ENCODE measurements at places on chromosomes 5 and 9.

DNA sequence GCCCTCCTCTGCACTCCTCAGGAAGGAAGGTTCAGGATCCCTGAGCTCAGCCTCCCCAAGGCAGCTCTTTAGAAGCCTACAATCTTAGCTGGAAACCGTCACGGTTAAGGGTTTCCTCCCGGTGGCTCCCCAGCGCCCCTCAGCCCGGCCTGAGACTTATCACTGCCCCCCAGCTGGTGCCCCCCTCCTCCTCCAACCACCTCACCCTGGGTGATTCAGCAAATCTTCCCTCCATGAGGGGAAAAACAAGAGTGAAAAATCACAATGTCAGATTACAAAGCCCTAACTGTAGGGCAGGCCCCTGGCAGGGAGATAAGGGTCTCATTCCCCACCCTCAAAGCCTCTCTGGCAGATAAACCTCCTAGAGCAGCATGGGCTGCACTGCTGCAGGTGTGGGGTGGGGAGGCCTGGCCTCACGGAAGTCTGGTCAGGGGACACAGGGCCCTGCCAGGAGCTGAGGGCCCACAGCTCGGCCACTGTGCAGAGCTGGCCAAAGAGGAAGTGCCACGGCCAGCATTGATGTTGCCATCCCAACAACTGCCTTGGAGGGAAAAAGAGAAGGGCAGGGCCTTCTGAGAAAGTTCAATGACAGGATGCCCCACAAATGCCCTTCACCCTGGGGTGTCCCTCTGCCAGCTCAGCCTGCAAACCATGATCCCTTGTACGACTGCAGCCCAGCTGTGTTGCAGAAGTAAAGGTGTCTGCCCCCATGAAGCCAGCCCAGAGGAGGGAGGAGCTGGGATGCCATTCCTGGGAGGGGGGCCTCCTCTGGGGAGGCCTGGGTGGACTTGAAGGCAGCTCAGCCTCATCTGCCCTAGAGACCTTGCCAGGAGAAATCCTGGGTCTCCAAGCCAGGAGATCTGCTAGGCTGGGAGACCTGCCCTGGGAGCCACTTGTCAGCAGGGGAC, 25.9 kb downstream of the GFI1B start:
- DNase-seq = no peak

- no peak for DNase-seq
Observed at GRCh38 chr5:54593779-54594178, 76.2 kb downstream of the SNX18 start.

- DNase-seq = no peak
Observed at GRCh38 chr9:16105168-16106020, 552.6 kb downstream of the CCDC171 start.

- DNase-seq = no peak
Observed at GRCh38 chr5:40277161-40277906, 402.4 kb upstream of the PTGER4 start.

DNA sequence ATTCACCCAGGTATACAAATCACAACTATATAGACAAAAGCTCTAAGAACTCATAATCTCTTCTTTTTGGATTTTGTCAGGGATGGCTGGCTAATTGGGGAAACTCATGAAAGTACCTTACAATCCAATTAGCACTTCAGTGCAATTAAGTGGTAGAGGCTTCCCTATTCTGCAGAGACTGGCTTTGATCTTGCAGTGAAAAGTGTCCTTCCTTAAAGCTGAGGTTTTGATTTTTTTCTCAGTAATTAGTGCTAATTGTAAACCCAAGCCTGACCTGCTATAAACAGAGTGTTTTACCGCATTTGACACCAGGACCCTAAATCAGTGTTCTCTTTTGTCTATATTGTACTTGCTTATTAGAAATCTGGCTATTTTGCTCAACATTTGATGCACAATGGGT, 294.0 kb upstream of the EFNA5 start:
- DNase-seq = no peak

GRCh38 chr9:9585920-9586319, 1026.9 kb downstream of the PTPRD start:
- no peak for DNase-seq

DNA sequence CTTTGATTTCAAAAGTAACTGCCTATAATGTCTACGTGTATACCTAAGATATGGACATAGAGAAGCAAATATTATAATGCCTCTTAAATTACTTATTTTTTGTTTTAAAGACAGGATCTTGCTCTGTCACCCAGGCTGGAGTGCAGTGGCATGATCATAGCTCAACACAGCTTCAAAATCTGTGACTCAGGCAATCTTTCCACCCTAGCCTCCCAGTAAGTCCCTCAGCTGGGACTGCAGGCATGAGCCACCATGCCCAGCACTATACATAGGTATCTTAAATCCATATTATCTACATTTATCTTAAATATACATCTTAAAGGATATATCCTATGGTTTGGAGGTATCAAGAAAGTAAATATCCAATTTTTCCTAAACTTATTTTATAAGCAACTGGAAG, 261.2 kb downstream of the ARL15 start:
- no peak for DNase-seq

DNA sequence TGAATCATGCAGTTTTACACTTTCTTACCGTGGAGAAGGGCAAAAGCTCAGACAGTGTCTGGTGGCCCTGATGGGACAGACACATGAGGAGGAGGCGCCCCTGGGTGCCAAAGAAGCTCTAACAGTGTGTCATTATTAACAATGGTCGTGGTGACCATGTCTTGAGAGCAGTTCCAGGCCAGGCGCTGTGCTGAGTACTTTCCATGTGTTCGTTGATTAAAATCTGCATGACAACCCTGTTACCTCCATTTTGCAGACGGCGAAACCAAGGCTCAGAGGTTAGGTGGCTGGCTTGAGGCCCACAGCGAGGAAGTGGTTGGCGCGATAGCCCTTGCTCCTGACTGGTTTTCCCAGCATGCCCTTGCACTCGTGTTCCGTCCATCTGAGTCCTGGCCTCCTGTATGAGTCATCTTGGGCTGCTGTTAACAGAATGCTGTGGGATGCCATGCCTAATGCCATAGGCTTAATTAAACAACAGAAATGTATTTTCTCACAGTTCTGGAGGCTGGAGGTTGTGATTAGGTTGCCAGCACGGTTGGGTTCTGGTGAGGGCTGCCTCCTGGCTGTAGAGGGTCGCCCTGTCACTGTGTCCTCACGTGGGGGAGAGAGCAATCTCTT, 92.0 kb downstream of the AMBP start:
- no peak for DNase-seq

GRCh38 chr5:40410964-40411635, 268.6 kb upstream of the PTGER4 start:
- DNase-seq = no peak

- no peak for DNase-seq
Observed at GRCh38 chr5:97907646-97908400, 724.8 kb upstream of the RIOK2 start.

DNA sequence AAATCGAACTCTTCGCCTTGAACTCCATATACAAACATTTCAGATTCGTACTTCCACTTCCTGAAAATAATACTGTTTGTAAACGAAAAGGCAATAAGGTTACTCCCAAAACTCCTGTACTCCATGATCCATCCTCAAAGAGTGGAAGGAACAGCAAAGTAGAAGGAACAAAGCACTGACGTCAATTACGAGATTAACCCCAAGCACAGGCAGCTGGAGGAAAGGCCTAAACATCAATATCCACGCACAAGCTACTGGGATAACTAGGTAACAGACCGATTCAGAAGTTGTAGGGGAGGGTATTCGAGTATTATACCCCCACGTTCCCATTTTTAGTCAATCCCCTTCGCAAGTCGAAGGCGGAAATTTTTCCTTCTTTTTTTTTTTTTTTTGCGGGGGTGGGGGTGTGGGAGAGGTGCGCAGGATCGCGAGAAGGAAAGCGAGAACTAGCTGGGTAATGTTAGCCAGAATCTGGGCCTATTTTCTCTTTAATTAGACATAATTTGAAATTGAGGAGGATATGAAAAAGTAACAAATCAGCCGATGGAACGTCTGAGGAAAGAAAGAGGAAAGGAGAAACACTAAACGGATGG, 909 bp downstream of the AFF4 start:
- no peak for DNase-seq

GRCh38 chr9:86652736-86653135, 294.6 kb downstream of the GAS1 start:
- DNase-seq = no peak

DNA sequence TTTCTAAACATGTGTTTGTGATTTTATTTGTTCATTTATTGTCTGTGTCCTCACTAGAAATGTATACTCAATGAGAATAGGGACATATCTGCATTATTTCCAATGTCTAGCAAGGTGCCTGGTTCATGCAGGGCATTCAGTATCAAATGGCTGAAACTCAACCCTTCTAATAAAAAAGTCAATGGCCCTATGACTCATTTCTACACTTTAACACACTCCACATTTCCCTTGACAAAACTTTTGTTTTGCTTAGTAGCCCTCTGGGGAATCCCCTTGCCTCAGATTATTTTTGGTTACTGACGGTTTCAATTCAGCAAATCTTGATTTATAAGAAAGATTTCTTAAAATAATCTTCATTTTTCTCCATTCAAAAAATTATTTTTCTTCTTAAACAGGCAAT, 206.0 kb upstream of the DMRTA1 start:
- DNase-seq = no peak

GRCh38 chr9:36551910-36552309, 20.8 kb upstream of the MELK start:
- DNase-seq = no peak

DNA sequence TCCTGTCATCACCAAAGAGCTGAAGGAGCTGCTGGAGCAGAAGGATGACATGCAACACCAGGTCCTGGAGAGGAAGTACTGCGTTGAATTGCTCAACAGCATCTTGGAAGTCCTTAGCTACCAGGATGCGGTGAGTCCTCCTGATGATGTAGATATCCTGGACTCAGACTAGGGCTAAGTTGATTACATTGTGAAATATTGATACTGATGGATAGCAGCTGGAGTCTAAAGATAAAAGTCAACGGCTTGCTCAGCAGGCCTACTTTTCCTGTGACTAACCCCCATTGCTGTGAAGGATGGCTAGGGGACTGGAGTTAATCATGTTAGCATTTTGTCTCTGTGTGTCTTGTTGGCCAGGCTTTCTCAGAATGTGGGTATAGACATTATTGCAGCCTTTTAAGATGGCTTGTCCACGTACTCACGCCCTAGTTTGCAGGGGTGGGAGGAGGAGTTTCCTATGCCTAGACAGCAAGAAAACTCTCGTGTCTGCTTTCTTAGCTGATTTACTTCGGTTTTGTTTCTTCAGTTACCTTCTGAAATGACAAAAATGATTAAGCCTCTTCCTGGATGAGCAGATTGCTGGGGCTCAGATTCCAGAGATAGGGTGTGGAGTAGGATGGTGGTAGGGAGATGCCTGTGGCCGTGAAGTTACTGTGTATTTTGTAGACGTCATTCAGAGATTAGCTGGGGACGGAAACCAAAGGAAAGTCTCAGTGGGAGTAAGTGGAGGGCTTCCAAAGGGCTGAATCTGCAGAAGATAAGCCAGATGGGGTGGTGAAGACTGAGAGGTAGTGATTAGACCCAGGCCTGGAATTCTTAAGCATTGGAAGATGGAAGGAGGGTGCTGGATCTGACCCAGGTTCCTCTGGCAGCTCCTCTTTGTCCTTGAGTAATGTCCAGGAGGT, 166.3 kb downstream of the DOCK2 start:
- DNase-seq = no peak

- no peak for DNase-seq
Observed at GRCh38 chr9:134811673-134812342, 68.8 kb upstream of the FCN2 start.

GRCh38 chr9:7542693-7543092, 256.9 kb downstream of the DMAC1 start:
- no peak for DNase-seq

Measured in stimulated activated CD4-positive, alpha-beta T cell treated with anti-CD3 and anti-CD28 coated beads, TNF-alpha, amount 100 ng/mL, for 24 hours (primary cell).